ENCODE measurements at places on chromosomes 4 and X.

DNA sequence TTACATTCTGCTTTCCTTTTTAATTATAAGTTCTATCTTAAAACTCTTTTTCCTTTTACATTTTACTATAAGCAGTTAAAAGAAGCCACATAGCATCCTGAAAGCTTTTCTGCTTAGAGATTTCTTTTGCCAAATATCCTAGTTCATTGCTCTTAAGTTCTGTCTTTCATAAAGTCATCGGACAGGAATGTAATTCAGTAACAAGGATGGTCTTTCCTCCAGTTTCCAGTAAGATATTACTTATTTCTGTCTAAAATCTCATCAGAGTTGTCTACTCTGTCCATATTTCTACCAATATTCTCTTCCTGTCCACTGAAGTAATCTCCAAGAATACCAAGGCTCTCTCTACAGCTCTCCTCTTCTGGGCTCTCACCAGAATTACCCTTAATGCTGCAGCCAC, 37.5 kb upstream of the ADH1C start:
- no peak for DNase-seq

- DNase-seq, result no peak
Measured at GRCh38 chr4:80153874-80154544, 43.3 kb upstream of the PRDM8 start.

DNA sequence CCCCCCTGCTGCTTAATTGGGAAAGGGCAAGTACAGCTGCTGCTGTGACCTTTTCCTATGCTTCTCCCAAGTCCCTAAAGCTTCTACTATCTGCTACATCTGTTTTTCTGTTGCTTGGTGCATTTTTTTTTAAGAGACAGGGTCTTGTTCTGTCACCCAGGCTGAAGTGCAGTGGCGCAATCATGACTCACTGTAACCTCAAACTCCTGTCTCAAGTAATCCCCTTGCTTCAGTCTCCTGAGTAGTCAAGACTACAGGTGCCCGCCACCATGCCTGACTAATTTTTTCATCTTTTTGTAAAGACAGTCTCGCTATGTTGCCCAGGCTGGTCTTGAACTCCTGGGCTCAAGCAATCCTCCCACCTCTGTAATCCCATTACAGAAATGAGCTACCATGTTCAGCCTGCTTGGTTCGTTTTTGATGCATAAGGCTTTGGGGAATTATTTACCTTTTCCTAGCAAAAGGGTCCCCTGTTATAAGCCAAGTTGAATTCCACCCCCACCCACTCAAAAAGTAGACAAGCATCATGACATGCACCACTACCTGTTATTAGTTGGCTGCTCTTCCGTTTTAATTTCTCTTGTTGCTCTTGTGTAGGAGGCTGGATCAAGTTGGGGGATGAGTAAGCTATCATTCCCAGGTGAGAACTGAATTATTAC, 39.6 kb downstream of the DGKK start:
- DNase-seq, result no peak

- no peak for DNase-seq
Measured at GRCh38 chrX:48468693-48469691, 1.1 kb downstream of the SLC38A5 start.

- no peak for DNase-seq
Measured at GRCh38 chr4:176818531-176818930, 25.8 kb upstream of the VEGFC start.

DNA sequence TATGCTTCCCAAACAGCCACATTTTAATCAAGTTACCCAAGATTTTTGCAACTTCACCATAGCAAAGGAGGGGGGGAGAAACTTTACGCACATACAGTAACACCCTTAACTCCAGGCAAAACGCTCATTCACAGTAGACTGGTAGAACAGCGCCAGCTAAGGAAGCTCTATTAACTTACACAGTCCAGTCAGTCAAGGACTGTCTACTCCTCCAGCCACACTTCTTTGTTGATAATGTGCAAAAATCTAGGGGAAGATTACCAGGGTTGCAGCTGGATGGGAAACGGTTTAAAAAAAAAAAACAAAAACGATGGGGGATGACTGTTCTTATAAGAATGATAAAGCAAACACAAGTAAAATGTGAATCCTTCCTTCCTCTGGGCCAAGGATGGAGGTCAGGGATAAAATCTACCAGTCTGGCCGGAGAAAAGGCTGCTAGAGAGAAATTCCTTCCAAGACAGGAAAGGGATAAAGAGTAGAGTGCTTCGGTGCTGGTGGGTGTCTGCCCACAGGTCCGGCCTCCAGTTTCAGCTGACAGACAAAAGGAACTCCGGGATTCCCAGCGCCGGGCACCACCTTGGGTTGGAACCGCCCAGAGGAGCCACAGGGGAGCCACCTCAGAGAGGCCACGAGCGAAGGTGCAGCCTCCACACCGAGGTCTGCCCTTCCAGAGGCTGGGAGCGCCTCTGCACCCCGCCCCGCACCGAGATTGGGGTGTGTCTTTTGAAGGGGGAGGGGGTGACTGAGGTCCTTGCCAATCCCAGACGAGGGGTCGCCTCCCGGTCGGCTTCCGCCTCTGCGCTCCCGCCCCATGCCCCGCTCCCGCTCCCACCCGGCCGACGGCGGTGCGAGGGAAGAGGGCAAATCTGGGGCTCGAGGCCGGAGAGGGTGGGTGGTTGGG, 811 bp downstream of the ANKRD50 start:
- DNase-seq, result peak; percentile 86

DNA sequence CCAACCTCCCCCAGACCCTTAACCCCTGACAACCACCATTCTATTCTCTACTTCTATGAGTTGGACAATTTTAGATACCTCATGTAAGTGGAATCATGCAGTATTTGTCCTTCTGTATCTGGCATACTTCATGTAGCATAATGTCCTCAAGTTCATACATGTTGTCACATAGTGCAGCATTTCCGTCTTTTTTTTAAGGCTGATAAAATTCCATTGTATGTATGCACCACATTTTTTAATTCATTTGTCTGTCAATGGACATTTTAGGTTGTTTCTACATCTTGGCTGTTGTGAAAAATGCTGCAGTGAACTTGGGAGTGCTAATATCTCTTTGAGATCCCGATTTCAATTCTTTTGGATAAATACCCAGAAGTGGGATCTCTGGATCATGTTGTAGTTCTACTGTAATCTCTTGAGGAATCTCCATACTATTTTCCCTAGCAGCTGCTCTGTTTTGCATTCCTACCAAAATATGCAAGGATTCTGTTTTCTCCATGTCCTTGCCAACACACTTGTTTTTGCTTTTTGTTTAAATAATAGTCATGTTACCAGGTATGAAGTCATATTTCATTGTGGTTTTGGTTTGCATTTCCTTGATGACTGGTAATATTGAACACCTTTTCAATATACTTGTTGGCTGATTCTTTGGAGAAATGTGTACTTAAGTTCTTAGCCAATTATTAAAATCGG, 48.8 kb upstream of the ADAD1 start:
- DNase-seq, result no peak

DNA sequence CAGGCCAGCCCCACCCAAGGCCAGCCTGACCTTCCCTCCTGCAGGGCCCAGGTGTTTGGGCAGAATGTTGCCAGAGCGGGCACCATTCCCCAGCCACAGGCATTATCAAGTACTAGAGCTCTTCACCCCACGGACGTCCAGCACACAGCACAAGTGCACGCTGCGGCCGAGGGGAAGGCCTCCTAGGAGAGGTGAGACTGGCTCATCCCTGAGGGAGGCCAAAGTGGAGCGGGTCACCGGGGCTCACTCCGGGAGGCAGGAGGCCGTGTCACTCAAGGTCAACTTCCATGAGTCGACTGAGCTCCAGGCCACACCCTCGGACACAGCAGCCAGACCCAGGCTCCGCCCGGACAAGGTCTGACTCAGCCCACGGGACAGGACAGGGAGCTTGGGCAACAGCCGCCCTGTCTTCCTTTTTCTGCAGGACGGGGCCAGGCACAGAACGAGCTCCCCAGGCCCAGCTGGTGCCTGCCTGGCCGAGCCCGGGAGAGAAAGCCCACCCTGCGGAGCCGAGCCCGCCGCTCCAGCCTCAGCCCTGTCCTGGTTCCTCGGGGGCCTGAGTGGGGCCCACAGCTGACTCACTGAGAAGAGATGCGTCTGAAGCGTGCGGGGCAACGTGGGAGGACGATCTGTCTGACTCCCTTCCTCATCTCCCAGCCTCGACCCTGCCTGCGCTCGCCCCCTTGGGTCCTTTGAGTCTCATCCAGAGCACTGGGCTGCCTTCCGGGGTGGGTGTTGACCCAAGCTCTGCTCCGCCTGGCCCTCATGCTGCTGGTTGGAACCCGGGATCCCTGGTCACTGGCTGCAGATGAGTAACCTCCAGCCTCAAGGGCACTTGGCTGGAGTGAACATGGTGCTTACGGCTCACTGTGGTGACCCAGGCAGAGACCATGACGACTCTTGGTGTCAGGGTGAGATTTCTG, 1.6 kb downstream of the SLC49A3 start:
- DNase-seq, result peak; percentile 95

- DNase-seq, result no peak
Measured at GRCh38 chr4:140195806-140196205, 41.8 kb upstream of the MAML3 start.

- DNase-seq, result no peak
Measured at GRCh38 chr4:88646528-88647280, 50.9 kb downstream of the NAP1L5 start.

- DNase-seq, result no peak
Measured at GRCh38 chrX:118207831-118208453, 91.3 kb upstream of the KLHL13 start.

- DNase-seq, result peak; percentile 60
Measured at GRCh38 chrX:41561045-41561444, 113.9 kb downstream of the NYX start.

DNA sequence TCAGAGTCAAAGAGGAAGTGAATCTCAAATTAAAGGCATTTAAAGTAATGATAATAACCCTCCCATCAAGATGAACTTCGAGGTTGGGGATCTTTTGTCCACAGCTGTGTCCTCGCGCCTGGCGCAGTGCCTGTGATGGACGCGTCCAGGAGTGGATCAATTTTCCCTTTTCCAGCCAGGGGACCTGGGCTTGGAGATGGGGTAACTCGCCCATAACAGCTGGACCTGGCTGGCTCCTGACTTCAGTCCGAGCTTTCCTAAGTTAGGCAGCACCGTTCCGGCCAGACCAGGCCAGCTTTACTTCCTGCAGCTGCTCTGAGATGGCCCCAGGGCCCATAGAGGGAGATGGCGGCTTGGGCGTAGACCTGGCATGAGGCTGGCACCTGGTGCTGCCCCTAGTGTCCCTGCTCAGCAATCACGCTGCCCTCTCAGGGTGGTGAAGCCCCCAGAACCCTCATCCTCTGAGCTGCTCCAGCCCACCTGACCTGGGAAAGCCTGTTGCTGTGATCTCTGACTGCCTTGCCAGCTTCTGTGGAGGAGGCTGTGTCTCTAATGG, 23.9 kb downstream of the ADRA2C start:
- no peak for DNase-seq

GRCh38 chr4:93183576-93183975, 645.0 kb upstream of the ATOH1 start:
- DNase-seq, result no peak

GRCh38 chr4:105894660-105895582, at the start of gene NPNT:
NPNT (plus strand) TSS chr4:105895471; CDS start chr4:105895653, 182 bp downstream.
- DNase-seq, result no peak

DNA sequence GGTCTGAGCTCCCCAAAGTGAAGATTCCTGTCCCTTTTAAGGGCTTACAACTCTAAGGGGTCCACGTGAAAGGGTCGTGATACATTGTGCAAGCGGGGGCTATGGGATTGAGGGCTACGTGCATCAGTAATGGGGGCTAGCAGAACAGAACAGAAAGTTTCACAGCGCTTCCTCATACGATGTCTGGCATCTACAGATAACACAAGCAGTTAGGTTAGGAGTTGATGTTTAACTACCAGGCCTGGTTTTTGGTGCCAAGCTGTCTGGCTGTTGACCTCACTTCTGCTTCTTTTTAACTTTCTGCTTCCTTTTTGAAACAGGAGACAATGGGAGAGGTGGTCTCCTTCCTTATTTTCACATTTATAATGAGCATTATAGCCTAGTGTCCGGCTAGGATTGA, 368.6 kb upstream of the CXorf51A start:
- DNase-seq, result no peak
